ENCODE measurements at places on chromosomes 4 and X.

DNA sequence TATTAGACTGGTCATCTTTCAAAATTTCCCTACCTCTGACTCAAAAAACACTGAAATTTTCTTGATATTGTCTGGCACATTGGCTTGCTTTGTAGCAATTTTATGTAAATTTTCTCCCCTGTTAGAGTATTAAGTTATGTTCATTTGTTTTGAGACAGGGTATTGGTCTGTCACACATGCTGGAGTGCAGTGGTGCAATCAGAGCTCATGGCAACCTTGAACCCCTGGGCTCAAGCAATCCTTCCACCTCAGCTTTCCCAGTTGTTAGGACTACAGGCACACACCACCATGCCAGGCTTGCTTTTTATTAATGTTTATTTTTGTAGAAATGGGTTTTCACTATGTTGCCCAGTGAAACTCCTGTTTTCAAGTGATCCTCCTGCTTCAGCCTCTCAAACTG lies 17.5 kb downstream of the FABP2 start:
- DNase-seq: no peak

- no peak for DNase-seq
These were observed 901.8 kb downstream of the GLUD2 start for GRCh38 chrX:121949041-121949760.

DNA sequence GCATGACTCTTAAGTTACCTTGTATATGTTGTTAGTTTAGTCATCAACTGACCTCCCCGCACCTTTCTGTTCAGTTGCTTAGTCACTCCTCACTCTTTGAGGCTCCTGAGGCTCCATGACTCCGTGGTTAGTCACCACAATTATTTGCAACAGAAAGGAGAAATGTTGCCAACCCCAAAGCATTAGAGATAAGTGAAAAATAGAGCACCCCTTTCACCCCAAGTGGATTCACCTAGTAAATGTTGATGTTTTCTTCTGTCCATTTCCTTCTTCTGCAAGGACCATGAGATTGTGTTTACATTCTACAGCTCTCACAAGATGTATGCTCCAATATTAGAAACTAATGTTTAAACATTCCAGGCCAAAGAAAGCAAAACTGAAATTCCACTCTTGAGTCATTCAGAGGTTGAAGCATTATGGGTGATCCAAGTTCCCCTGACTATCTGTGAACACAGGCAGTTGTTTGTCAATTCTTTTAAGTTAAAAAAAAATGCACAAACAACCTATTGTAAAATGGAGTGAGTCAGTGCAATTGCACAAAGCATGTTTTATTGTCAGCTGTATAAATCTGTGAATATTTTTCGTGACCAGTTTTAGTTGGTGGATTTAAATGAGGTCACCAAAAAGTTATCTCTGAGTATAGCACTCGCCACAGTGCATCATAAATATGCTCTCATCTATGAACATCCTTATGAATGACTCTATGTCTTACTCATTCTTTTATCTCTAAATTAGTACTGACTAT lies 552.4 kb upstream of the MAGEB2 start:
- DNase-seq: no peak

DNA sequence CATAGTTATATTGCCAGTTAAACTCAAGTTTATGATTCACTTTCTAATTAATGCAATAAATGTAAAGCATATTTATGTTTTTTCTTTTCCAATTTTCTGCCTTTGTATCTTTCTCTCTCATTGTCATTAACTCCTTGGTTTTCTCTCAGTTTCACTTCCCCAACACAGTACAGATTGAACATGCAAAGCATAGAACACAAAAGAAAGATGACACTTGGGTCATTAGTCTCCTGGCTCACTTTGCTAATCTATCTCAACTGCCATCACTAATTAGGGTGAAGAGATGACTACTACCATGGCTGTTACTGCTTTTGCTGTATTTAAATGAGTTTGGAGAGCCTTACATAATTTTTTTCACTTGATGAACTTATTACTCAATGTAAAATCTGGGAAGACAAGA lies 12.3 kb upstream of the NAA11 start:
- DNase-seq: no peak

- no peak for DNase-seq
These were observed 703 bp upstream of the FTSJ1 start for GRCh38 chrX:48475296-48475695.

GRCh38 chrX:66015152-66015831 lies 24.6 kb downstream of the VSIG4 start:
- no peak for DNase-seq

DNA sequence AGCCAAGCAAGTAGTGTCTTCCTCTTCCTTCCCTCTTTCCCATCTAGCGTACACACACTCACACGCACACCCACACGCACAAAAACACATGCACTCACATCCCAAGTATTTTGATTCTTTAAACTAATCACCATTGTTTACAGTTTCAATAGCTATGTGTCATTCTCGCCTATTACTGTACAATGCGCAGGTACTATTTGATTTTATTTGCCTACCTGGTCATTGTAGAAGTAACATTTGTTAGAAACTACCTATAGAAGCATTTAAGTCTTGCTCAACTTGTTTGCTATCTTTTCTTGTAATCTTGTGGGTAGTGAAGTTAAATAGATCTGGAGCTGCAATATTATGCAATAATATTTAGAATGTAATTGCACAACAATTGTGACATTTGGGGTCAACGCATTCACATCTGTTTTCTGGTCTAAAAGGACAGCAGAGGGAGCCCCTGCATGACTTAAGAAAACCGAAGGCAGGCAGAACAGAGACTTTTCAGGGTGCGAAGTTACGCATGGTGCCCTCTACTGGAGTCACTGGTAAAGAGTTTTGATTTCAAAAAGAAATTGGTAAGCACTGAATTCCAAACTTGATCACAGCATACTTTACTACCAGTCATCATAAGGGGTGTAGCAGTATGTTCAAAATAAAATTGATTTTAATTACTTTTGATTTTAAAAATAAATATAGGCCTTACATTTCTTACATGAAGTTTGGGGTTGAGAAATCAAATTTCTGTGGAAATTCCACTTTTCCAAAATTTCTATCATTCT lies 503.3 kb upstream of the FAM241A start:
- DNase-seq: peak; percentile 58

GRCh38 chr4:1582227-1582626 lies 101.9 kb downstream of the FAM53A start:
- no peak for DNase-seq

DNA sequence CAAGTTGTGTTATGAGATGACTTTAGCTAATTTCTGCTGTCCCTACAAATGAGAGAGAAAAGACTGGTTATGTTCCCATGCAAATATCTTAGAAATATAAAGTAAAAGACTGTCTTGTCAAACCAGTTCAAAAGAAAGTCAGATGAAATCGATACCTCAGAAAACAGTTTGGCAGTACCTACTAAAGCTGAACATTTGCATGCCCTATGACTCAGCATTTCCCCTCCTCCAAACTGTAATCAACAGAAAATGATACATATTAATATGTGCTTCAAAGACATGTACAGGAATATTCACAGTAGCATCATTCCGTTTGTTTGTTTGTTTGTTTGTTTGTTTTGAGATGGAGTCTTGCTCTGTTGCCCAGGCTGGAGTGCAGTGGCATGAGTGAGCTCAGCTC lies 90.3 kb downstream of the ARX start:
- DNase-seq: no peak

GRCh38 chr4:35963383-35963782 lies 280.9 kb downstream of the ARAP2 start:
- DNase-seq: no peak

DNA sequence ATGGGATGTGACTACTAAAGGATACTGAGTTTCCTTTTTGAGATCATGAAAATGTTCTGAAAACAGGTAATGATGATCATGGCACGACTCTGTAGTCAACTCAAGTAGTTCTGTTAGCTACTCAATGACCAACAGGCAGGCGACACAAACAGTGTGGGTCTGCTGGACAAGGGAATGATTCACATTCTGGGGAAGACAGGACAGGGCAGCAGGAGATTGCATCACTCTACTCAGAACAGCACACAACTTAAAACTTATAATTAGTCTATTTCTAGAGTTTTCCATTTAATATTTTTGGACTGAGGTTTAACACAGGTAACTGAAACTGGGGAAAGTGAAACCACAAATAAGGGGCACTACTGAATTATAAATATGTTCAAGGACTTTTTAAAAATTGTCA lies 365.2 kb downstream of the PRDM5 start:
- DNase-seq: no peak

DNA sequence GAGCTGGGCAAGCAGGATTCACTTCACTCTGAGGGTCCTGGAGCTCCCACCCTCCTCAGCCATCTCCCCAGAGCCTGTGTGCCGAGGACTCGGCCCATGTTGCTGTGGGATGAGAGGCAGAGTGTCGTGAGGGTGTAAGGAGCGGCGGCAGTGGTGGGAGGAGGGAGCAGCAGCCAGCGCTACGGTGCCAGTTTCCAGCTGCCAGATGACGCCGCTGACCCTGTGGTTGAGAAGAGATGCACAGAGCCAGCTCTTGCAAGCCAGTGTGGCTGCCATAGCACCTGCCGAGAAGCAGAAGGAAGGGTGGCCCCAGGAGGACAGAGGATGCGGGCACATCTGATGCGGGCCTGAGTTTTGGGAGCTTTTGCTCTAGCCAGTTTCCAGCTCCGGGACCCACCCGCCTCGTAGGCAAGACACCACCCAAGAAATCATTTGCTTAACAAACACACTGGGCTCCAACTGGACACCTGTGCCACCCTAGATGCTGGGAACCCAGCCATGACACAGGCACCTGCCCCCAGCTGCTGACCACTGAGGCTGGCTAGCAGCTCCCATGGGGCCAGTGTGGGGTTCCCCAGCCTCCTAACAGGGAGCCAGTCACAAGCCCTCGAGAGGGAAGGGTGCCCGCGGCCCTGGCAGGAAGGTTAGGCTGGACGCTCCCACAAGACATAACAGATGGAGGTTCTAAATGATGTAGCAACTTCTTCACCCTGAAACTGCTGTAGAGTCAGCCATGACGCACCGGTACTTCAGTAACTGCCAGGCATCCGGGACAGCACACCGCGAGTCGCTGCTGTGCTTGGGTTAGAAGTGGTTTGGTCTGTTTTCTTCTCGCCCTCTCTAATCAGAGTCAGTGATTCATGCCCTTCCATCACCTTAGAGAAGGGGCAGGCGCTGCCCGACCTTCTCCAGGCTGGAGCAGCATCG lies 8.9 kb downstream of the MSANTD1 start:
- DNase-seq: no peak

DNA sequence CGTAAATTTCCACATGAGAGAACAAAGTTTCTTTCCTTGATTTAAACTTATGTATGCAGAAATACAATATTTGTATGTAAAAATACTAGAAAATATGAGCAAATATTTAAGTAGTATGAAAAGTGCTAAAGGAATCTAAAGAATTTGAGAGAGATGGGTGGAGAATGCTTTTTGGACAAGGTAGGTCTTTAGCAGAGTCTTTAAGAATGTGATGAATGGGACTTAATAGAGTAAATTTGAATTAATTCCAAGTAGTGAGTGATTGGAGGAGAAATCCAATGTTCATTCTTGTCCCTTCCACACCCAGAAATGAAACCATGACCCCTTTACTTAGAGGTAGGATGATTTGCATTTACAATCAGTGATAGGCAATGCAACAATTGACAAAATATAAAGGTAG lies 570.9 kb upstream of the ZFP42 start:
- no peak for DNase-seq

GRCh38 chr4:158050942-158051341 lies 121.9 kb downstream of the GASK1B start:
- no peak for DNase-seq

DNA sequence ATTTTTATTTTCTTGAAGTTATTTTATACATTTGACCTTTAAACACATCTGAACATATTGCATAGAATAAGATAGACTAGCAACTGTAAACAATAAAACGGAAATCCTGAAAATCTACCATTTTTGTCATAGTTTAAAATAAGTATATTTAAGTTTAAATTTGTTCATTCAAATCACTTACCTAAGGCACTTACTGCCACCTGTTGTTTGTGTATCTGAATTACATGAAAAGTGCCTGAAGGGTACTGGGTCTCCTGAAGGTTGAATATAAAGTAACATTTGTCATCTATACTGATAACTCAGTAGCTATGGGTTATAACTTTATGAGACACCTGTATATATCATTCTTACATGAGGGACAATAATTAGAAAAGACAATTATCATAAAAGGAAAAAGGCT lies 38.6 kb downstream of the TRPC5 start:
- no peak for DNase-seq

GRCh38 chrX:133493366-133493765 lies 78.1 kb upstream of the GPC4 start:
- DNase-seq: no peak

- DNase-seq: no peak
These were observed 28.9 kb downstream of the AFF1 start for GRCh38 chr4:86963697-86964096.

DNA sequence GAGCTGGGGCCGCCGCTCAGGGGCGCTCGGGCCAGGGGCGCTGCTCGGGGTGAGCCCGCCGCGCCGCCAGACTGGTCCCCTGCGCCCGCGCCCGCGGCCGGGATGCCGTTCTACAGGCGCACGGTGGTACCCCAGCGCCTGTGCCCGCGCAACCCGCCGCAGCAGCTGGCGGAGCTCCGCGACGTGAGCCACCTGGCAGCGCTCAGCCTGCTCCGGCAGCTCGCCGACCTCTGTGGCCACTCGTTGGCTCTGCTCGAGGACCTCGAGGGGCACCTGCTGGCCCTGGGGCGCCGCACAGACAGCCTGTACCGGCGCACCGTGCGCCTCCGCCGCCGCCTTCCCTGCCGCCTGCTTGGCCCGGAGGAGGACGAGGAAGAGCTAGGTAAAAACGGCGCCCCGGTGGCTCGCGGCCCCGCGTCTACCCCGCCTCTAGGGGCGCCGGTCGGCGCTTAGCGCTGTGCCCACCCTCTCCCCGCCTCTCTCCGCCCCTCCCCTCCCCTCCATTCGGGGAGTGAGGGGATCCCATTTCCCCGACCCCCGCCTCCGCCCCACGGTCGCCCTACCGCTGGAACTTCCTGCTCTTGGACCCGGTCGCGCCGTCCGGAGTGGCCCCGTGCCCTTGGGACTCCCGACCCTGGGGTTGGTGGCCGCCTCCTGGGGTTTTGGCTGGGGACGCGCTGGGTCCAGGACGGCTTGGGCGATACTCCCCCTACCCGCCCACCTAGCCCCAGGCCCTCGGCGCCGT lies 513 bp downstream of the NHSL2 start:
- no peak for DNase-seq

DNA sequence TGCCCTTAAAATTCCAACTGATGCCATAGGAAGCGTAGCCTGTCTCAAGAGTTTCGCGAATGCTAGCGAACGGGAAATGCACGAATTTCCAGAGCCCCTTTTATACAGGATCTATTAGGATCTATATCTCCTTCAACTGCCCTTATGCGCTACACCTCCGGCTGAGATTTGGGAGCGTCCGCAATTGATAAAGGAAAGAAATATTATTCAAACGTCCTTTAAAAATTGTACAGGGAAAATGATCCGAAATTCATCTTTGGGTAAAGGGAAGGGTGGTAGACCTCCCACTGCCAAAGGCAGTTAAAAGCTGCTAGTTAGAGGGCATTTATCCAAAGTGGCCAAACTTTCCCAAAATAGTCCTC lies 609 bp downstream of the NR3C2 start:
- DNase-seq: no peak

GRCh38 chr4:98657531-98658286 lies 702 bp downstream of the TSPAN5 start:
- no peak for DNase-seq
